GM20000 (cell line): ENCODE measurements at places on chromosomes 4 and X.

GRCh38 chr4:160141206-160141605, 1038.3 kb downstream of the RAPGEF2 start:
- DNase-seq, result no peak

GRCh38 chr4:67725981-67726380, 25.0 kb upstream of the UBA6 start:
- DNase-seq, result no peak

- DNase-seq, result no peak
Observed at GRCh38 chrX:11589641-11590040, 76.1 kb downstream of the ARHGAP6 start.

- no peak for DNase-seq
Observed at GRCh38 chr4:69793732-69794131, 33.3 kb upstream of the SULT1B1 start.

- DNase-seq, result no peak
Observed at GRCh38 chr4:91288702-91289311, 1015.0 kb upstream of the GRID2 start.

- no peak for DNase-seq
Observed at GRCh38 chrX:70096052-70096451, 33.8 kb downstream of the OTUD6A start.

DNA sequence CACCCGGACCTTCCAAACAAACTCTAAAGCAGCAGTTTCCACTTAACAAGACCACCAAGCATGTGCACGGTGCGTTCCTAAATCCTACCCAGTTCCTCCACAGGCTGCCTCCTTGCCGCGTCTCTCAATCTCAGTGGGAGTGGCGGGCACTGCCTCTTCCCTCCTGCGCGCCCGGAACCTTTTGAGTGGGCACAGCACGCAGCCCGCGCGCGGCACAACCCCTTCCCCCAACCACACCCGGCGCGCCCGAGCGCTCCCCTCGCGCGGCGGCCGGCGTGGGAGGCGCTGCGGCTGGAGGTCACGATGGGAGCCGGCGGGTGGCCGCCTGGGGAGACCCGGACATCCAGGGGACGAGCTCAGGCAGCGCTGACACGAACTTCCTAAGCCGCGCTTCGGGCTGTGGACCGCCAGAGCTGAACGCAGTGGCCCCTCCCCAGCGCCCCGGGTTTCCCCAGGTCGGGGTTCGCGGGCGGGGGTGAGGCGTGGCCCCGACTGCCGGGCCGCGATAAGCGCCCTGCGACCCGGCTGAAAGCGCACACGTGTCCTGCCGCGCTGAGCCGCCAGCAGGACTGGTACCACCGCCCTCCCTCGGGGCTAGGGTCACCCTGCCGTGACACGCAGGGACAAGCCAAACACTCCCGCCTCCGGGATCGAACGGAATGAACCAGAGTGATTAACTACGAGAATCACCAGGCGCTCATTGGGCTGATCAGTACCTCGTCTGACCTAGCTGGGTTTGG, at the start of gene ABCG2:
TSS of gene ABCG2 (minus strand) at position 151 of the 740 bp plus-strand sequence. CDS start 18,644 bp downstream, outside the sequence.
- DNase-seq, result peak; percentile 48

DNA sequence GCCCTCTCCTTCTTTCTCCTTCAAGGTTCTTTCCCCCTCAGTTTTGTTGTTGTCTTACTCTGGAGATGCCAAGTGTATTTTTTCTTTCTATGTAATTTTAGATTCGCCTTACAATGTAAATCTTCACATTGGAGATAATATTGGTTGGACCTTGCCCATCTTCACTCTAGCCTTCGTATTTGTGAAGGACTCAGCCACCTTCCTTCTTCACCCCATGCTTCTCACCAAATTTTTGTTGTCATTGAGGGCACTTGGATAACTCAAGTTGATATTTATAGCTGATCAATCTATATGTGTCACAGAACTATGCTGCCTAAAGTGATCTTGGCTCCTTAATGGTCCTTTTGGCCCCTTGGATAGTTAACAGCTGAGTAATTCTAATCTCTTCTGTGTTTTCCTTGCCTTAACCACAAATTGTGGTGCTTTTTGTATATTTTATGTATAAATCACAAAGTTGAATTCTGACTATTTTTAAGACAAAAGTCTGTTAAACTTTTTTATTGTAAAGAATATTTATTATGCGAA, 6.5 kb downstream of the SPRY1 start:
- no peak for DNase-seq

DNA sequence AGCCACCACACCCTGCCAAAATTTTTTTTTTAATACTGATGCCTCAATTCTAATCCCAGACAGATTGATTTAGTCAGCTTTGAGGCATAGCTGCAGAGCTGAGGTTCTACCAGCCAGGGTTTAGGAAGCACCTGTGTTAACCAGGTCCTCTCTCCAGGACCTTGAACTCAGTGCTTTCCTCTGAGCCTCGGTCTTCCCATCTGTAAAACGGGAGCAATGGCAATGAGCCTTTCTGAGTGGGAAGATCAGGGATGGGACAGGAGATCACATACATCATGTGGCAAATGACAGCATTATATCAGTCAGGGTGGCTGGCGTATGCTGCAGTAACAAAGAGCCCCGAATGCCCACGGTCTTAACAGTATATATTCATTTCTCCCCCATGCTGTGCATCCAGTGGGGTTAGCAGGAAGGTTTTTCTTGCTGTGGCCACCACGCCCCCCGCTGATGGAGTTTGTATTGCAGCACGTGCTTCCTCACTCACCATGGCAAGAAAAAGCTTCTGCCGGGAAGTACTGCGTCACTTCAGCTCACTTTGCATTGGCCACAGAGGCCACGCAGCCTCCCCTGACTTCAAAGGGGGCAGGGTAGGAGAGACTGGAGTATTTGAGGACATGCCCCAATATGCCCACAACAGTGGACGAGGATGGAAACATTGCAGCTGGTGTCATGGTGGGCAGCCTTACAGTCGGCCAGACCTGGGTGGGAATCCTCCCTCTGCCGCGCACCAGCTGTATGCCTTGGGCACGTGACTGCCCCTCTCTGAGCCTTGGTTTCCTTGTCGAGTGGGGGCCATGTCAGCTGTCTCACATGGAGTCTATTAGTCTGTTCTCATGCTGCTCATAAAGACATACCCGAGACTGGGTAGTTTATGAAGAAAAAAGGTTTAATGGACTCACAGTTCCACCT, 24.1 kb upstream of the MRFAP1 start:
- no peak for DNase-seq

DNA sequence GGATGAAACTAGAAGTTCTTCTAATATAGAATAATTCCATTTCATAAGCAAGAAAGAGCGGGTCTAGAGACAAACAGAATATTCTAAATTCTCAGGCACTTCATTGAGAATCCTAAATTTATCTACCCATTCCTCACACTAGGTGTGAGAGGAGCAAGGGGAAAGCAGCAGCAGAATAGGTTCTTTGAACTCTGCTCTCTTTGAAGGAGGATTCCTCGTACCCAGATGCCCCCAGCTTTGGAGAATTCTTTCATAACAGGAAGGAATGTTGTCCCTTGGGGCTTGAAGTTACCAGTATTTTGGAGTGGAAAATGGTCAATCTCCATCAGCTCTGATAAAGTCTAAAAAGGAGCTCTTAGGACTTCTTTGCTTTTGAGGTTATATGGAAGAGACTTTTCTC, 59.7 kb upstream of the RASGEF1B start:
- DNase-seq, result no peak

DNA sequence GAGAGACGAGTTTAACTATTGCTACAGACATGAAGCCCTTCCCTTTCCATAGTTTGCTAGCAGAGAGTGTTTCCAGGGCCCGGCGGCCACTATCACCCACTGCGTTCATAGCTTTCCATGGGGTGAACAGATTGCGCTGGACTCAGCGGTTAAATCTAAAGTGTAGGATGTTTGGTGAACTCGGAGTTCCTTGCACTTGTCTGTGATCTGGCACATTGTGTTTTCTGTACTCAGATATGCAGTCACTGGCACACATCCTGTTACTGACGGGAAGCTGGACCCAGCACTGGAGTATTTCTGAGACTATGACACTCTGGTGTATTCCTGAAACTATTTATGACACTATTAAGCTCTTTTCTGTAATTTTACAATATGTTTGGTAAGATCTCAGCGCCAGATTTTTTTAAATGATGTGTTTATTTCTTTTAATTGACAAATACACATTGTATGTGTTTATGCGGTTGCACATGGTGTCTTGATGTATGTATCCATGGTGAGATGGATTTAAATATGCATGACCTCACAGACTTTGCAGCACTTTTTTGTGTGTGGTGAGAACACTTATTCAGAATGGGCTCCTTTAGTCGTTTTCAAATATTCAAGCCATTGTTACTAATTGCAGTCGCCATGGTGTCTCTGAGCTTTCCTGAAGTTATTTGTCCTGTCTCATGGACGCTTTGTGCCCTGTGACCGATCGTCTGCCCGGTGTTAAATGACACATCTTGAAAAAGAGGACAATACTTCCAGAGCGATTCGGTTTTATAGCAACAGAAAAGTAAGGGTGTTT, 14.1 kb downstream of the CD99 start:
- DNase-seq, result no peak

DNA sequence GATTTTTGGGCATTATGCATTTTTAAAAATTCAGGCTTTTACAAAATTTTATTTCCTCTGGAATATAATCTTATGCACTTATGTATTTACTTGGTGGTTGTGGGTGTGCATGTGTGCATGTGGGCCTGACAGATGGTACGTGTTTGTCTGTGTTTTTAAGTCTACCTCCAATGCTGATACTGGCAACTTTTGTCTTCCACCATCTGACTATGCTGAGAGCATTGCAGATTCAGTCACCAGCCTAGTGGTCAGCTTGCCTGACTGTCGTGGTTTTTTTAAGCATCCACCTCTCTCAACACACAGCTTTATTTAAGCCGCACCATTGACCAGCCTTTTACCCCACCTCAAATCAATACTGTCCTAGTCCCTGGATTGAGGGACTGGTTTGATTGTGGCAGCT, 37.1 kb downstream of the FSTL5 start:
- DNase-seq, result no peak

GRCh38 chrX:46582325-46582724, 8.8 kb downstream of the CHST7 start:
- no peak for DNase-seq

DNA sequence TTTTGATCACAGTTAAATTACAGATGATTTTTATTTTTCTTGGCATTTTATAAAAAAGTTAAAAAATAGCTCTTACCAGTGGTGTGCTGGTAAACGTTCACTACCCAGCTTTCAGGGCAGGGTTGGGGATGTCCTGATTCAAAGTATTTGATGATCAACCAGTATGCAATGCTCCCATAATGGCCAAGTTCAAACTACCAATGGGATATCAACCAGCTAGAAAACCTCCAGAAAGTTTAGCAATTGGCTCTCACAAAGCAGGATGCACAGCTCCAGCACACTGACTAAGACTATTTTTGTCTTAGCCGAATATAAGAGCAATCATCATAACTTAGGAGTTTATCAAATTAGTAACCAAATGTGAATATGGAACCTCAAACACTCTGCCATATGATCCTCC, 108.0 kb upstream of the PDE5A start:
- no peak for DNase-seq

DNA sequence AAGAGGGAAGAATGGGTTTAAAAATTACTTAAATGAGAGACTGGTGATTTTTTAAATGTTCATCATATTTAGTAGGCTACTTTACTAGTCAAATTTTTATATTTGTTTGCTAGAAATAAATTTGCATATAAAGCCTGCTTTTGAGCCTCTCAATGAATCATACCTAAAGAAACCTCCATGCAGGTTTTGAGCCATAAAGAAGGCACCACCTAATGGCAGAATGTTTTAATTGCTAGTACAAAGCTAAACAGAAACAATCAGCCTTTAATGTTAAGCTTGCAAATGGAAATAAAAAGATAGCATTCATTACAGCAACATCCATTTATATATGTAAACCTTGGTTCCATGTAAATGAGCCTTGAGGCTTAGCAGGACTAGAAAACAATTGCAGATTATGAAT, 989.7 kb downstream of the CCSER1 start:
- DNase-seq, result no peak
